RPMI7951 (cell line): ENCODE measurements at places on chromosomes 5 and 9. TPM values are rescaled to one million over a fixed set of nuclear protein-coding genes. Genes with fewer than 3 reads are reported as not detected.

Gene PTPRD
- total RNA-seq = 0.49 and 0.84 TPM in 2 replicates

- no peak for DNase-seq
Measured at GRCh38 chr5:14008819-14009311, 64.4 kb upstream of the DNAH5 start.

DNA sequence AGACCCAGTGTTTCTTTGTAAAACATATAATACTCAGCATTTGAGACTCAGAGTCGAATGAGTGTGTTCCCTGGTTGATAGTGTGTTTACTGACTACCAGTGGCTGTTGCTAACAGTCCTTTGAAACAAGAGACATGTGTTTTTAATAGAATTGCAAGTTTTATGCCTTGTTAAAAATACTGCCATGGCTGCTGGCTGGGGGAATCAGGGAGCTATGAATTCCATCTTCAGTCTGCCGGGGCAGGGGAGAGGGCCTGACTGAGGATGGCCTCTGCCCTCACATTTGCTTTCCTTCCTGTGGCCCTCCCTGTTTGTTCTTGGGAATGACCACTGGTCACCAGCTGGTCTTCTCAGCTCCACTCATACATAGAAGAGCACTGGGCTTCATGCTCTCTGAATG lies 63.8 kb downstream of the PDZD2 start:
- no peak for DNase-seq

GRCh38 chr9:91036826-91037510 lies 235.3 kb downstream of the SYK start:
- DNase-seq = peak; percentile 92

- DNase-seq = peak; percentile 35
Measured at GRCh38 chr5:139711067-139711905, 63.1 kb downstream of the CXXC5 start.

DNA sequence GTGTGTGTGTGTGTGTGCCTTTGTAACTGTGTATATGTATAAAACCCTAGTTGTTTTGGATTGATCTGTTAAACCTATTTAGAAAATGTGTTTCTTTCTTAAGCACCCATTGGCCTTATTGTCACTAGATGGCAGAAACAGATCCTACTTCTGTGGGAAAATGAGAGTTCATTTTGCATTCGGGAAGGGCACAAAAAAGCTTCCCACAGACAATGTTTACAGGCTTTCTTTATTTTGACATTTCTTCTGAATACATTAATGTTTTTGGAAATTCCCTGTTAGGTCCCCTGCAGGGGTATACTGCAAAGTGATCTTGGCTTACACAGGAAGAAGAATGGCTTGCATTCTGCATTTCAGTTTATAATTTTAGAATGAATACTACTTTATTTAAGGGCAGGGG lies 481.8 kb upstream of the ARRDC3 start:
- no peak for DNase-seq

- peak; percentile 44 for DNase-seq
Measured at GRCh38 chr5:66171349-66172344, 27.5 kb downstream of the SREK1 start.
